ENCODE measurements at places on chromosomes 7 and 10.
A peak's percentile ranks its signal among the peaks of the same experiment; 100 is the strongest.

GRCh38 chr10:11586170-11586569 lies 25.3 kb downstream of the USP6NL start:
- DNase-seq = no peak

DNA sequence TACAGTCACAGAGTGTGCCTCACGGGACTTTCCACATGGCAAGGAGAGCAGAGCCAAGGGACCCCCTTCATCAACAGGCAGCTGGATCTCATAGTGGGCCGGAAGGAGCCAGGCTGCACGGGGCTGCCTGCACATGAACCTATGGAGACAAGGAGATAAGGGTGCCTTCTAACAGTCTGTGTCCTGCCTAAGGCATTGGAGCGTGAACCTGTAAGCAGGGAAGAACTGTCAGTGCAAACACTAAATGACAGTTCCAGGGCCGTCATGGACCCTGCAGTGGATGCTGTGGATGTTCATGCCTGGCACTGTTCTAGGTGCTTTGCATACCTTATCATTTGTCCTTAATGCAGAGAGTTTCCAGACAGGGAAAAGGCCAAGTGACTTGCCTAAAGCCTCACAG lies 85.9 kb downstream of the WIPF3 start:
- DNase-seq = no peak

DNA sequence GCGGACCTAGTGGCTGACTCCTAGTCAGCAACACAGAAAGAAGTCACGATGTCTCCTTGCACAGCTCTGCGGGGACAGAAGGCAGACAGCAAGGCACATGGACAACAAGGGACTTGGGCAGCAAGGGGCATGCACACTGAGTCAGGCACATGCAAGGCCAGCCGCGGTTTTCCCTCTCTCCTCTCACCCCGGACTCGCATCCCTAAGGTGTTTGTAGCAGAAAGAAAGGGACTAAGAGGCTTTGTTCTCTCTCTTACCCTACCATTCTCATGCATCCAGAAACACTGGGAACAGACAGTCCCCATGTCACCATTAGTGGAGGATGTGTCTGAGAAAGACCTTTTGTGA lies 193.3 kb upstream of the PHF14 start:
- no peak for DNase-seq

DNA sequence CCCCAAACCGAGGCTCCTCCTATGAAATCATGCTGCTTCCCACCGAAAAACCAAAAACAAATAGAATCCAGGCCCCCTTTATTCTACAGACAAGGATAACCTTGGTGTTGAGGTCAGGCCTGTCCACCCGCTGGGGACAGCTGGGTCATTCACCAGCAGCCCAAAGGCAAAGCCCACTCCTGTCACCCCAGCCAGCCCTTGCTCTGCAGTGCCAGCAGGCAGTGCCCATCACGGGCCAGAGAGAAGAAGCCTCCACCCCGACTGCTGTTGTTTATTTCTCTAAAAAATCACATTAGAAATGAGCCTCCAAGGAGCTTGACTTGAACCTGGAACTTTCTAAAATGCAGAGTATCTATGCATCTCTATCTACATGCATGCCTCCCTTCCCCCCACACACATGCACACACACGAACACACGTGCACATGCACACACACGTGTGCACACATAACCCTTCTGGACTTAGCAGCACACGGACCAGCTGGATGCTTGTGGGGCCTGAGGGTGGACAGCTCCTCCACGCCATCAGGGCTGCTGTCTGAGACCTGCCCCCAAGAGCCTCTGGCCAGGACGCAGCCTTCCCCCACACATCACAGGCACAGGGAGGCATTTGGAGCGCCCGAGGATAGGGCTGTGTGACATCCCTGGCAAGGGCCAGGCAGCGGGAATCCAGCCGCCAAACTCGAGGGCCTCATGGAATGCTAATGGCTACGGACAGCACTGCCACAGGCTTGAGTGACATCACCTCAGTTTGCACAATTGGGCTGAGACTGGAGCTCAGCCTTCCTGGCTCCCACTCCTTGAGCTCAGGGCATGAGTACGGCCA lies 22.8 kb downstream of the PRKAG2 start:
- no peak for DNase-seq

GRCh38 chr10:130109796-130110245 lies 809 bp downstream of the C10orf143 start:
- peak; percentile 30 for DNase-seq

DNA sequence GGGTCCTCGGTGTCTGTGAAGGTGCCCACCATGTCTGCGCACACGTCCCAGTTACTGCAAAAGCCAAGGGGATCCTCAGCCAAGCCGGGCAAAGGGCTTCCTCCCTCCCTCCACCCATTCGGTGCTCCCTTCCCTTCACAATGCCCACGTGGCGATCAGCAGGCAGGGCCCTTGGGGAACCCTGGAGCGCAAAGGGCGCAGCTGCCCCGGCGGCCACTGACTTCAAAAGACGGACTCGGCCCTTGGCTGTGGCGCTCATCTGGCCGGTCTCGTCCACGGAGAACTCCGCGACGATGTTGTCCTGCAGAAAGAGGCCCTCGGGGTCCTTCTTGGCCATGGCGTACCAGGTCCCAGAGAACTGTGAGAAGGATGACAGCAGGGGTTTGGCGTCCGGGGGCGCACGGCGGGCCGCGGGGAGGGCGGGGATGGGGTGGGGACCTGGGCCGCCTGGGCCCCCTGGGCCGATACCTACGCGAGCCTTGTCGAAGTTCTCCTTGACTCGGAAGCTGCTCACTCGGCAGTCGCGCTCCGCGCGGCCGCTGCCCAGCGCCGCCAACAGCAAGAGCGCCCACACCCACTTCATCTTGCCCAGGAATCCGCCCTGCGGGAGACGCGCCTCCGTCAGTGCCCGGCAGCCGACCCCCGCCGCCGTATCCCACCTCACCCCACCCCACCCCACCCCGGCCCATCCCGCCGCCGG lies 439 bp downstream of the RBP4 start:
- DNase-seq = no peak

DNA sequence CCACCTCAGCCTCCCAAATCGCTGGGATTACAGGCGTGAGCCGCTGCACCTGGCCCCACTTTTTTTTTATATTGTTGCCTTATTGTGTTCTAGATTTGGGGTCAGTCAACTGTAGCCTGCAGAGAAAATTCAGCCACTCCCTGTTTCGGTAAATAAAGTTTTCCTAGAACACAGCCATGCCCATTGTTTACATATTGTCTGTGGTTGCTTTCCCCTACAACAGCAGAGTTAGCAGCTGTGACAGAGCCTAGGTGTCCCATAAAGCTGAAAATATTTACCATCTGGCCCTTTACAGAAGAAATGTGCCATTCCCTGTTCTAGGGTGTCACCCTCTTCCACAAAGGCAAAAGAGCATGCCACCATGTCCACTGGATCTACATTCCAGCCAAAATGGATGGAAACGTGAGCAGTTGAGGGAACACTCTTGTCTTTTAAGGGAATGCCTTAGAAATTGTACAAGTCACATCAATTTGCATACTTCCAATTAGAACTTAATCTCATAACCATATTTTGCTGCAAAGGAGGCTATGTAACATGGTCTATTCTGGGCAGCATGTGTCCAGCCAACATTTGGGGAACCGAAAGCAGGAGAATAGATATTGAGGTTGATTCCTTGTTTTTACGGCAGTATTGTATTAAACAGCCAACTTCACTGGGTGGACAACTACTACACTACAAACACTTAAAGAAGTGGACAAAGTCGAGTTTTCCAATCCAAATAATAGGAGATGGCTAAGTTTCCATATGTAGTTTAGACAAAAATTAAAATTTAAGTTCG lies 11.0 kb upstream of the BLVRA start:
- DNase-seq = no peak

- no peak for DNase-seq
These were observed 369.9 kb upstream of the NRP1 start for GRCh38 chr10:33704214-33704830.

- DNase-seq = no peak
These were observed 2.9 kb upstream of the SGCE start for GRCh38 chr7:94658826-94659225.

GRCh38 chr7:134449680-134450079 lies 9.2 kb downstream of the AKR1B1 start:
- DNase-seq = no peak

DNA sequence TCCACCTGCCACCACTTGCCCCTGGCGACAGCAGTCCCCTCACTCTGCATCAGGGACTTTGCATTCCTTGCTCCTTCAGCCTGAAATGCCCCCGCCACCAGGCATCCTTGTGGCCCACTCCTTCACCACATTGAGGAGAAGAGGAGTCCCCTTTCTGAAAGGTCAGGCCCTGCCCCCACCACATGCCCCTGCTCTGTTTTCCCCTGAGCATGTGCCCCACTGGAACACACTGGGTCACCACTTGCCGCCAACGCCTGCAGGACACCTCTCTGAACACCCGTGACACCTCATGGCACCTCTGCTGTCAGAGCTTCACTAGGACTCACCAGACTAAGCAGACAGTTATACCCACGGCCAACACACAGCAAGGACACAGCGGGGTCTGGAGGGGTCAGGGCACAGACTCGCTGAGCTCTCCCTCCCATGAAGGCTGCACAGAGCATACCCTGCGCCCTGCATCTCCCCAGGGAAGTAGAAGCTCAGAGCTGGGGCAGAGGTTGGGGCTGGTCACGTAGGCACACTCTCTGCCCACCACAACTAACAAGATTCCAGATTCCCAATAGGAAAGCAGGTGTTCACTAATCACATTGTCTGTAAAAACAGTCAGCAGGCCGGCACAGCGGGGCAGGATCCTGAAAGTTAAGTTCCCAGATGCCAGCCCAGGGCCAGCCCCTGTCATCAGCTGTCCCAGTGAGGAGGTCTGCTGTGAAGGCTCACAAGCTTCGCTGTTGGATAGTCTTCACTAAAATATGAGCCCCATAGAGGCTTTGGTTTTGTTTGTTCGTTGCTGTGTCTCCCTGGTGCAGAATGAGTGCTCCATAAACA lies 5.8 kb upstream of the AOC1 start:
- no peak for DNase-seq

DNA sequence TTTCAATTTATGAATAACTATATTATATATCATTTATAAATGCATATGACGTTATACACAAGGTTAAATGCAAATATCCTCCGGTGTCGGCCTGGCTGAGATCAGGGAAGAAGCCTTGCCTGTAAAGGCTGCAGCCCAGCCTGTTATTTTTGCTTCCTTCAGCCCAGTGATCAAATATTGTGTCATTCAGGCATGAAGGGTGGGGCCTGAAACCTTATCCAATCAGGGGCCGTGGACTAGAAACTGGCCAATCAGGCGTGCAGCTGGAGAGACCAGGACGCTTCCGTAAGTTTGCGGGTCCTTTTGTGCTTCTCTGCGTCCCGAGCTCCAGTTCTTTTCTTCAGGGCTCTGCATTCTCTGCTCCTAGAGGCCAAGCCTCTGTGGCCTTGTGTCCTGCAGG lies at the start of gene ZNF722:
TSS of gene ZNF722 (plus strand) at position 301 of the 400 bp plus-strand sequence. CDS start 113 bp downstream, outside the sequence.
- no peak for DNase-seq

GRCh38 chr7:77538281-77539212 lies 1.5 kb downstream of the PTPN12 start:
- peak; percentile 52 for DNase-seq

GRCh38 chr10:117968354-117969182 lies 78.2 kb downstream of the RAB11FIP2 start:
- peak; percentile 7 for DNase-seq

All from DMS 273 treated with DMSO at 0.1 percent for 48 hours (cell line).